LHCN-M2 (cell line): ENCODE measurements at places on chromosomes 1 and 21. TPM values are rescaled to one million over a fixed set of nuclear protein-coding genes. Genes with fewer than 3 reads are reported as not detected.

The HSPB7 gene
- total RNA-seq = 3.2 and 3.3 TPM in 2 replicates

The TTC34 gene
- 0.06 and 0.11 TPM in 2 replicates for total RNA-seq

The DIO1 gene
- not detected in 2 replicates for total RNA-seq

- peak; percentile 7 for DNase-seq
Measured at GRCh38 chr1:47679301-47679791, 241.5 kb downstream of the FOXD2 start.

DNA sequence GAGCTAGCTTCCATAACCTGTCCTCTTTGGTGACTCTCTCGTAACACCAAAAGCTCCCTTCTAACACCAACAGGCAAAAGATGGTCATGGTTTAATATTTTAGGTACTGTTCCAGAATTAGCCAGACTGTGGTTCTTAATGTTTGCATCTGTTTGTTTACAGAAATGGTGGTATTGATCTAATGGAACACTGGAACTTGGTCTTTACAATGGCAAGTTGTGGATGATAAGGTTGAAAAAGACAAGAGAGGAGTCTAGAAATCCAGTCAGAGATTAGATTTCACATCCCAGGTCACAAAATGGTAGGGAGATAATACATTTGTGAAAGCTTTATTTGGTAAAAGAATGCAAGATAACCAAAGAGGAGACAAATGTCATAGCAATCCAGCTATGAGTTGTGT is 293.1 kb downstream of the SMYD3 start:
- no peak for DNase-seq

- DNase-seq = no peak
Measured at GRCh38 chr1:185933580-185933979, 199.4 kb downstream of the HMCN1 start.
